ENCODE measurements at places on chromosomes 12 and 14. TPM values are rescaled to one million over a fixed set of nuclear protein-coding genes. Genes with fewer than 3 reads are reported as not detected.

Gene ACSM4
- total RNA-seq, result not detected

DNA sequence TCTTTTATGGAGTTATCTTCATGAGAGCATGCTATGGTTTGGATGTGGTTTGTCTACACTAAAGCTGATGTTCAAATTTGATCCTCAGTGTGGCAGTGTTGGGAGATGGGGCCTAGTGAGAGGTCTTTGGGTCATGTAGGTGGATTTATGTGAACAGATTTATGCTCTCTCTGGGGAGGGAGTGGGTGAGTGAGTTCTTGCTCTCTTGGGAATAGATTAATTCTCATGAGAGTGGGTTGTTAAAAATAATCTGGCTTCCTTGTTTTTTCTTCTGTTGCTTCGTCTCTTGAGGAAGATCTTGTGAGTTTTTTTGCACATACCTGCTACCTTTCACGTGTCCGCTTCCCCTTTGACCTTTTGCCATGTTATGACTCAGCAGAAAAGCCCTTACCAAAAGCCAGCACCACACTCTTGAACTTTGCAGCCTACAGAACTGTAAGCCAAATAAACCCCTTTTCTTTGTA is 20.5 kb downstream of the DERA start:
- DNase-seq, result no peak

- DNase-seq, result no peak
Measured at GRCh38 chr12:33488036-33488435, 48.4 kb upstream of the SYT10 start.

DNA sequence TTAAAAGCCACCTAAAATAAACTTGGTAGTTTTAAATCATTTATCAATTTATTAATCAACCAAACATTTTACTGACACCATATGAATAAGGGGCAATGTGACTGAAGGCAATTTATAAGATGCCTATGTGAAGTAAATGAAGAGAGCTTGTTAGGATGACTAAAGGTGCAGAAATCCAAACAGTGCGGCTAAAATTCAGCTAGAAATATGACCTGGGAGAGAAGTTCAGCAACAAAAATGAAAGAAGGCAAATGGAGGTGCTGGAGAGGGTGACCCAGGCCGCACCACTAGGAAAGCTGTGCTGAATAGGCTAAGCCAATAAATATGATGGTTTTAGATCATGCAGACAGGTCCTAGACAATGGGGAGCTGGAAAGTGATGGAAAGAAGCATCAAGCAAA is 403.7 kb downstream of the BTG1 start:
- no peak for DNase-seq

DNA sequence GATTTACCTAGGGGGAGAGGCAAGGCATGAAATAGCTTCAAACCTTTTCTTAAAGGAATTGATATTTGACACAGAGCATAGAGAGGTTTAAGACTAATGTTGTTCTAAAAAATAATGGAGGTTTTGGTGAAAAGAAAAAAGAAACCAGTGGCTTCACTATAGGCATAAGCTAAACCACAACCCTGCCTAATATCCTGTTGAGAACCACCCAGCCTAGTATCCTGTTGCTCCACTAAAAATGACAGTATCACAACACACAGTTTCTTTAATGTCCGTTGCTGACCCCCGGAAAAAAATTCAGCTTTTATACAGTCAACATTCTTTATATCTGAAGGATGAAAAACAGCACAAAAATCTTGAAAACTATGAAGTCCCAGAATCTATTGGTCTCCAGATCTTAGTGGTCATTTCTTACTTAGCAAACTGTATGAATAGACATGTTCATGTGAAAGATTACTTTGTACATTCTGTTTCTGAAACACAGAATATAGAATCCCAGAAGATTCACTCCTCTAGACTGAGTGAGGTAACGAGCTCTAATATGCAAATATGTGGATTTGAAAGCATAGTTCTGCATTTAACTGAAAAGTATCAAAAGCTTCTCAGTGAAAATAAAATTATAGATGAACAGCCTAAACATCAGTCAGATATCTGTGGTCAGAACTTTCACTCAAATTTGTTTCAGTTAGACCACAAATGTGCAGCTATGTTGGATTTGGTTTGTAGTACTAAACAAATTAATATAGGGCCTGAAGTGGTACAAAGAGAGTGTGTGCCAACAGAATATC is 40.5 kb downstream of the GALC start:
- peak; percentile 2 for DNase-seq

GRCh38 chr14:97878727-97879126 is 1081.5 kb downstream of the VRK1 start:
- no peak for DNase-seq

DNA sequence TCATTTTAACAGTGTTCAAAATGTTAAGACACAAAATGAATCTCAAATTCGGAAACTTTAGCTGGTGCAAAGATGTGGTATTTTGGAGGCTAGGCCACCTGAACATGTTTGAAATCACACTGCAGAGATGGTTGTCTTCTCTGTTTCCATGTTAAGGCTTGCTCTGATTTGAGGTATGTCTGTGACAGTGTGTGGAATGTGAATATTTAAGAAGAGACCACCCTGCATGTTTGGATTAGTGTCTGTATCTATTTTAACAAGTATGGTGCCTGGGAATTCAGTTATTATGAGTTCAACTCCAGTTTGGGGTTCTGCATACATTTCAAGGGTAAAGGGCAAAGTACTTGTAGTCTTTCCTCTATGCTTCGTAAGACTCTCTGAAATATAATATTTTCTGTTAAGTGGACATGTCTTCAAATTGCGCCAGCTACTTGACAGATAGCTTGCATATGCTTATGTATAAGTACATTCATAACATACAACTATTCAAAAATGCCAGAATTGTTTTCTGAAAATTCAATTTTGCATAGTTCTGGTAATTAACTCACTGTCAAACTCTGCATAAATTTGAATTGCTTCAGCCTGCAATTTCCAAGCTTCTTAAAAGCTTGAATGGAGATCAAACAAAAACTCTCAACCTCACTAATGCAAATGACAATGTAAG is 424.0 kb downstream of the ADAMTS20 start:
- DNase-seq, result no peak

DNA sequence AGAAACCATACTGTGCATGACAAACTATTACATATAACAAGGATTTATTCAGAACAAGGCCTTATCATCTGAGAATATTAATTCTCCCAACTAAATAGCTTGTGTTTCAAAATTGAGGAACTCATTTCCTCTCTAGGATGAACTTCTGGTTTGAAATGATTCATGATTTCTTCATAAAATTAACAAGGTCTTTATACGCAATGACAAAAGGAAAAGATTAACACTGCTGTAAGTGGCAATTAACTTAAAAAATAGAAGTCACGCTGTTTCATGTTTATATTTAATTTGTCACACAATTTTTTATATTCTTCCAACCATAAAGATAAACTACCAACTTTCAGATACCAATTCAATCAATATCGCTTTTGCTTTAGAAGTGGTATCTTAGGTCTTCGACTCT is 80.8 kb downstream of the GRIP1 start:
- no peak for DNase-seq

Gene MMP14
- 1.8 TPM for total RNA-seq

Gene SETD1B
- total RNA-seq, result 15.6 TPM

Gene CLEC1A
- total RNA-seq, result not detected

DNA sequence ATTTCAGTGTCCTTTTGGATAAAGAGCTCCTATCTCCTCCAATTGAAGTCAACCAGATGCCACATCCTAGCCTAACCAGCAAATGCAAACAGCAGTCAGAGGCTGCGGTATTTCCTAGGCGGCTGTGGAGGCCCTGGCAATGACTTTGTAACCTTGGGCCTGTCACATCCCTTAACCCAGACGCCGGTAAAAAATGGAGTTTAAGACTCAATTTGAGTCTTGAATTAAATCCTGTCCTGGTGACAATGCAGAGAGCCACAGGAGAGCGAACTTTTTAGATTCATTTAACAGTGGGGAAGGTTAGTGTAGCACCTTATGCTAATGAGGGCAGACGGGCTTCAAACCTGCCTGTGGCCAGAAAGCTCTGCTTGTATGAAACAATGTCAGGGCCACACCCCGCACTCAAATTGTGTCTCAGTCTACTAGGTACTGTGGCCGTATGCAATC is 1.3 kb downstream of the C12orf75 start:
- peak; percentile 16 for DNase-seq

Gene PDE3A
- total RNA-seq, result not detected

DNA sequence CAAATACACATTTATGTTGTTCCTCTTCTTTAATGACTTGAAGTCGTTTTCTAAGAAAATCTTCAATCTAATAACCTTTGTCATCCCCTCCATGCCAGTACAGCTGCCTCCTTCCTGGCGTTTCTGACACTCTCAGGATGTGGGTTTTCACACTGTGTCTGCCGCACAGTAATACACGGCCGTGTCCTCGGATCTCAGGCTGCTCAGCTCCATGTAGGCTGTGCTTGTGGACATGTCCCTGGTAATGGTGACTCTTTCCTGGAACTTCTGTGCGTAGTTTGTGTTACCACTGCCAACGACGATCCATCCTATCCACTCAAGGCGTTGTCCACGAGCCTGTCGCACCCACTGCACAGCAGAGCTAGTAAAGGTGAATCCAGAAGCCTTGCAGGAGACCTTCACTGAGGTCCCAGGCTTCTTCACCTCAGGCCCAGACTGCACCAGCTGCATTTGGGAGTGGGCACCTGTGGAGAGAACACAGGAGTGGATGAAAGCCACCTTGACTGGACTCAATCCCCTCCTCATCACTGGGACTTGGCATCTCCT is 1095.9 kb downstream of the TMEM121 start:
- peak; percentile 9 for DNase-seq

Gene GPD1
- total RNA-seq, result 0.86 TPM

Gene COCH
- 6.4 TPM for total RNA-seq

Gene PARP11
- total RNA-seq, result 22.2 TPM

DNA sequence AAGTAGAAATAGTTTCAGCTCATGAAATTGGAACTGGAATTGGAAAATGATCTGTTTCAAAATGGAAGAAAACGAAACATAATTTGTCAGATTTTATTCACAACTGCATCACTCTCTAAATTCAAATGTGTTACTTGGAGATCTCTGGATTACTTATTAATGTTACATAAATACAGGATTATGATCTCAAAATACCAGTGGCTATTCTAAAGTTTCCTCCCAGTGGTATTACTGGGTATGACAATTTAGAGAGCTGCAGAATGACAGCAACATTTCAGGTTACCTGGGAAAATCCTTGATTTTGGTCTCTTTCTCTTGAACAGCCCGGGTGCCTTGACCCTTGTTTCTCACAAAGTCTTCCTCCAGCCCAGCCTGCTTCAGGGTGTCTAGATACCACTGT is 14.2 kb downstream of the FAM161B start:
- no peak for DNase-seq

DNA sequence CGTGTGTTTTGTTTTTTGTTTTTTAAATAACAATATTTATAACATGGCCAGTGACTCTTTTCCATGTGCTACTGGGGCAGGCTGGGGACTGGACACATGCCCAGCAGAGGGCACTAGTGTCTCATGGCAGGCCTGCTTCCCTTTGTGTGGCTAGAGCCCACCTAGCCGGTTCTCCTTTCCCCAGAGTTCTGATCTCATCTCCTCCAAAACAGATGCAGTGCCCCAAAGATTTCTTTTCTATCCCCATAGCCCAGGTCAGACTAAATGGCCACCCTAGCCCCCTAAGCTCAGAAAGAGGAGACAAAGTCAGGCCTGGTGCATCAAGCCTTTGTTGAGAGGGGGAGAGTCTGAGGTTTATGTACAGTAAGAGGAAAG is 21.2 kb downstream of the PRPF40B start:
- DNase-seq, result peak; percentile 78

DNA sequence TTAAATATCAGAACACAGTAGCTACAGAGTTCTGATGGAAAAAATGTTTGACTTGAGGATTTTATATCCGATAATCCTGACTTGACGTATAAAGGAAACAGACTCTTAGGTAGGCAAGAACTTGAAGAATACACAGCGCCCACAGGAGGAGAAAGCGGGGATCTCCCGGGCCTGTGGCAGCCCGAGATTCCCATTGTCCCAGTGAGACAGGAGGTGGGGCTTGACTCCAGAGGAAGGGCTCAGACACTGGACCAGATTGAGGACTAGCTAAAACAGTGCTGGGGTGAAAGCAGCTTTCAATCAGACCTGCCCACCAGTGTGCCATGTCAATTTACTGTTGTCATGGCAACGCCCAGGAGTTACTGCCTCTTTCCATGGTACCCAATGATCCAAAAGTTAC is 51.1 kb upstream of the C14orf180 start:
- no peak for DNase-seq

DNA sequence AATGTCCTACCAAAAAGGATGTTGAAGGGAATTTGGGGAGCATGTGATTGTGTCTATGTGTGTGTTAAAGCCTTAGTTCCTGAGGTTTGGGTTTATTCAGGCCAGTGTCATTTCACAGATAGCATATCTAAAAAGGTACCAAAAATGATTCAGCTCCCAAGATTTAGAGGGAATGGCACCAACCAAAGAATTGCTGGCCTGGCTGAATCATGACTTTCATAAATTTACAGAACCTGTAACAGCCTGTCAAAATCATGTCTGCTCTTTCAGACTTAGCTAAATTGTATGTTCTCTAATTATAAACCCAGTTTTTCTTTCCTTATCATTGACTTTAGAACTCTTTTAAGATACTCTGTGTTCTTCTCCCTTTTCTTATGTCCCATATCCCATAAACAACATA is 231.5 kb downstream of the NUBPL start:
- no peak for DNase-seq

GRCh38 chr14:34324363-34324795 is 137.7 kb downstream of the SPTSSA start:
- no peak for DNase-seq

Gene ISM2
- 0.44 TPM for total RNA-seq

Gene CACNA2D4
- total RNA-seq, result 4.0 TPM

DNA sequence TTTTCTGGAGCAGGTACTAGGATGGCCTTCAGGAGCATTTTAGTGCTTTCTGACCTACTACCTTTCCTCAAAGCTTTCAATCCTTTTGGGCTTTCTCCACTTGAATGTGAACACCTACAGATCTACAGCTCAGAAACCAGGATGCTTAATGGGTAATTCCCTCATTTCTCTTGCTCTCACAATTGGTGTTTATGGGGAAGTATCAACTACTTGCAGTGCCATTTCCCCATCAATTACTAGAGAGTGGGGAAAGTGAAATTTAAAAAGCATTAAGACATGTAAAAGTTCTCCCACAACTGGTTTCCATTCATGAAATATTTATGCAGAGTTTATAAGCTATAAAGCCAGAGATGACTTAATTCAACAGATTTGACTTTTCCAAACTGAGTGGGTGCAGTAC is 2.1 kb upstream of the YY1 start:
- DNase-seq, result no peak

Gene NAA30
- total RNA-seq, result 20.0 TPM

GRCh38 chr12:121452340-121452984 is 52.5 kb downstream of the RNF34 start:
- no peak for DNase-seq

GRCh38 chr12:2535583-2536204 is 259.1 kb upstream of the FKBP4 start:
- no peak for DNase-seq

DNA sequence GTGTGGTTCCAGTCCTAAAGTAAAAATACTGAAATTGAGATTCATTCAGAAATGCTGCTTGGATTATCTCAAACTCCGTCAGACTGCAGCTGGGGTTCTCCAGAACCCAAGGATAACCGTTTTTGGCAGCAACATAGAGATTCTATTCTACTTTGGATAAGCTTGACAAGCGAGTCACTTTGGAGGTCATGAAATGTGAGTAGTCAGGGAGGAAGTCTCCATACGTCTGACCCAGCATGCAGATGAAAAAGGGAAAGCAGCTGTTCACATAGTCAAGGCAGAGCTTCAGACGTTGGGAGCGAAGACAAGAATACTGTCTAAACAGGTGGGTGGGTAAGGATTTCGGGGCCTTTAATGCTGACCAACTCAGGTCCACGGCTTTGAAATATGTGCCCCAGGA is 14.9 kb upstream of the HSP90B1 start:
- no peak for DNase-seq

GRCh38 chr14:101074196-101075024 is 170.9 kb upstream of the RTL1 start:
- no peak for DNase-seq
